Stimulated activated CD4-positive, alpha-beta T cell treated with anti-CD3 and anti-CD28 coated beads, Interleukin-4, amount 100 ng/mL, for 4 hours (primary cell): ENCODE measurements at places on chromosomes 3 and 15.

GRCh38 chr3:46349484-46350261 is 4.2 kb upstream of the CCR2 start:
- DNase-seq = no peak

GRCh38 chr3:119468041-119468440 is 722 bp upstream of the POGLUT1 start:
- DNase-seq = no peak

DNA sequence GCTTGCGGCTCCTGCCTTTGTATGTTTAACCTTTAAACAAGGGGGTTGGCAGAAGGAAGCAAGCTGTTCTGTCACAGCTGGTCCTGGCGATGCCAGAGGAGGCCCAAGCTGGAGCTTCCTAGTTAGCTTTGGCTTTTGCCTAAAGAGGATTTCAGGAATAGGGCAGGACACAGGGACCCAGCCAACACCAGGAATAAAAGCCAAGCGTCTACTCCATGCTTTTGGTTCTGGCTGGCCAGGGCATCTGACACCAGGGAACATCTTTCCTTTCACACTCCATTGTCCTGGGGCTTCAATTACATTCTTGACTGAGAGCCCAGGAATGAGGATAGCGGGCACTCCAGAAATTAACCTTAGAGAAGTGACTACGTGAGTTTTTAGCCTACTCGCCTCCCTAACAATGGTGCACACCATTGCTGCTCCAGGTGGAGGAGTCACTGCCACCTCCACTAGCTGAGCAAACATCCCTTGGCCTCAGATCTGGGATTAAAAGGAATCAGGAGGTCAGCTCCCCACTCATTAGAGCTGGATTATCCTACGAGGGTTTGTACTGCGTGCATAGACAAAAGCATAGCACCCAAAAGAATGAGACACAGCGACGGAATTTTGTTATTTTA is 38.2 kb downstream of the TPM1 start:
- no peak for DNase-seq

DNA sequence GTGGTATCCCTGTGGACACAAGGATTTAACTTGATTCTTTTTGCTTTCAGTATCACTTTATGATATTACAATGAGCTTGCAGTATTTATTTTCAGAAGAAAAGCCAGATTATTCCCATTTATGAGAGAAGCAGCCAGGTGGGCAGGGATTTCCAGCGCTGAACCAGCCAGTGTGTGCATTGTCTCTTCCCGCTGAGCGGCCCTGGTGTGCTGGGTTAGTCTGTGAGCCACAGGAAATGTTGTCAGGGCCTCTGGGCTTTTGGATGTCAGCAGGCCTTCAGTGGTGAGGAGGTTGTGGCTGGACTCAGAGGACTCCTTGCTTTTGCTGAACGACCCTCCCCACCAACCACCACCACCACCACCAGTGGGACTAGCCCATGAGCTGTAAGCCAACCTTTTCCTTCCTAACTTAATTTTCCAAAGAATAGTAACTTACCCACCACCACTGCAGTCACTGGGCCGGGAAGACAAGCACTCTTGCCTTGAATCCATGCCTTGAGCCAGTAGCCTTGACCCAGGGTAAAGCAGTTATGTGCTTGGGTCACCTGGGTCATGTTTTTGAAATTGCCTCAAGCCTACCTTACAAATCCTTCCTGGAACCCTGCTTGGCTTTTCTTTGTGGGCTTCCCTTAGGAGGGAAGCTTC is 33.1 kb downstream of the FLNB start:
- no peak for DNase-seq

DNA sequence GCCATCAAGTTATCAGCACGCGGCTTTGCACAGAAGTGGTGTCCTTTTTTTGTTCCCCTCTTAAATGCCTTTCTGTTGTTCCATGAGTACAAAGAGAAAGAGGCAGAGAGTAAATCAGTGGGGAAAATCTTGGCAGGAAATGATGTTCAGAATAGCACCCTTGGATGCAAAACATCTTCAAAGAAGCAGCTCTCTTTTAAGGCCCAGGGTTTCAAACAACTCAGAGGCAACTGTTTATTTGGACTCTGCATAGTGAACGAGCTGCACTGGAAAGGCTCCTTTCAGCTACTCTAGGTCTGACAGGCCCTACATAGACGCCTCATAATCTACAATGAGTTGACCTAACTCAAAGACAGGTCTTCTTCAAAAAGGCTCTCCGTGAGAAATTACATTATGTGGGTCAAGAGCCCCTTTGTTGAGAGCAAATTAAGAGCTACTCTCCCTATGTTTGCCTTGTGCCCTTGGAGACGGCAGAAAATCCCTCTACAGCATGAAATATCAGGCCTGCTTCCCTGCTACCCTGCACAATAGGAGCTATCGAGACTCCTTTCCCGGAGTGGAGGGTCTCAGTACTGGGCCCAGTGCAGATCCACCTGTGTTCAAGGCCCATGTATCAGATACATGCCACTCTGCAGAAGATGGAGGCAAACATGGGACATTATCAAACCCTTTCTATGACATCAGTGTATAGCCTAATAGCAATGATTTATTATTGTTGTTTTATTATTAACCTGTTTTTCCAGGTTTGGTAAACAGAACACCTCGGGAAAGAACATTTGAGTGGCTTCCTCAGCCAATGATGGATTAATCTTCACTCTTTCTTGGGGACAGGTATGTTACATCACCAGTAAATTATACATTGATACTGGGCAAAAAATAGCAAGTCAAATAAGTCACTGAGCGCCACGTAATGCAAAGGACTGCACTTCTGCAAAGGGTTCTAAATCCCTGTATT is 53.1 kb downstream of the HEG1 start:
- DNase-seq = no peak

- no peak for DNase-seq
These were observed 292.9 kb downstream of the TLE3 start for GRCh38 chr15:69804786-69805185.

GRCh38 chr3:57309769-57310360 is 17.4 kb upstream of the ASB14 start:
- no peak for DNase-seq

- no peak for DNase-seq
These were observed 36.5 kb upstream of the DUSP7 start for GRCh38 chr3:52092891-52093290.

DNA sequence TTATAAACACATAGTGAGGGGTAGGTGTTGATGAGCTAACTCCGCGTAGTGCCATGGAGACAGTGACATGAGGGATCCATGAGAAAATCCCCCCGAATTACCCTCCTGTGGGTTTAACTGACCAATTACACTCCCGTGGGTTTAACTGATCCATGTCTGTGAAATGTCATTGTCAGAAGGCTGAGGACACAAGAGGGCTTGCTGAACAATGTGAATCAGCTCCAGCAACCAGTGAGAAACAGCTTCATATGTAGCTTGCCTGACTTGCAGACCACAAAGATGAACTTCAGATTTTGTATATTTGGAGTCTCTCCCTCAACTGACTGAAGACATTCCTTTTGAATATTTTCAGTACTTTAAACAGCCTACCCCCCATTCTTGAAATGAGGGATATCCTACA is 144.9 kb downstream of the FBN1 start:
- DNase-seq = no peak

DNA sequence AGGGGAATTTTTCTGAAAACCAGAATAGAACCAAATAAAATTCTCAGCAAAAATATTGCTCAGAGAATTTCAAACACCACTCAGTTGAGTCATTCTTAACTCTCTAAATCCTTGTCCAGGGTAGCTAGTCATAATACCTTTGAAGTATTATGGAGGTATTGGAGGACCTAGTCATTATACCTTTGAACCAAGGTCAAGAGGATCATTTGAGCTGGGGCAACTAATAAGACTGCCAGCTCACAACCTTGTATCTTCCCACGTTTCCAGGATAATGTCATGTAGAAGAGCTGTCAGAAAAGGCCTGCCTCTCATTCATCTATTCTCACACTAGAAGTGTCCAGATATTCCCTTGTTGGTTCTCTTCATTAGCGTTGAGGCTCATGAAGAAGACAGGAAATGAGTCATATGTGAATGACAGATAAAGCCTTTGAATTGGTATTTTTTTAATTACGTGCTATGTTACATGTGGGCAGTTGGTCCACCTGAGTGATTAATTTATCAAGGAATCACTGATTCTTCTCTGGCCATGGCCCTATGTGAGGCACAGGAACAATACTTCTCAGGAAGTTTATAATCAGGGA is 48.3 kb downstream of the TOPAZ1 start:
- no peak for DNase-seq

DNA sequence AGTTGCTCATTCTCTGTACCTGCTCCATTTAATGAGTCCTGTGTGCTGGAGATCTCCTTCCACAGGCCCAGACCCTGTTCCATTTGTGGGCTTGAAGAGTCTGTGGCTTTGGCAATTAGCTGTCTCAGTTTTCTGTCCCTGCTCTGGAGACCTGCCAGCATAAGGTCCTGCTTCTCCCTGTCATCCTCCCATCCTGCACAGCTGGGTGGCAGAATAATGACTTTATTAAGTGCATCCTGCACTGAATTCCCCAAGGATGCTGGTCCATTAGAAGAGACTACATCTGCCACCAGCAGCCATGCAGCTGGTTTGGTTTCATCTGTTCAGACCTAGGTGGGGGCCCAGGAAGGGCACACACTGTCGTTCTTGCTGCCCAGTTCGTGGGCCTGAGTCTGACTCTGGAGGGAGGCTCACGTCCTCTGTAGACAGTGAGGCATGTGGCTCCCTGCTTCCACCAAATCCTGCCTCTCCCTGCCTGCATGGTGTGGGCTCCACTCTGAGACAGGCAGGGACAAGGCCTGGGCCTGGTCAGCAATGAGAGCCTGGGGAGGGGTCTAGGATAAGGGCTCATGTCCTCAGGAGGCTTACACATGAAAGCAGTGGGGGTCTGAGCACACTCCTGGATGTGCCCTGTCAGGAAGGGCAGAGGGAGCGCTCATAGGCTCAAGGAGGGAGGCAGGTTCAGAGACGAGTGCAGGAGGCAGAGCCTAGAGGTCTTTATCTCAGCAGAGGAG is 78.4 kb upstream of the PRR23E start:
- DNase-seq = no peak

DNA sequence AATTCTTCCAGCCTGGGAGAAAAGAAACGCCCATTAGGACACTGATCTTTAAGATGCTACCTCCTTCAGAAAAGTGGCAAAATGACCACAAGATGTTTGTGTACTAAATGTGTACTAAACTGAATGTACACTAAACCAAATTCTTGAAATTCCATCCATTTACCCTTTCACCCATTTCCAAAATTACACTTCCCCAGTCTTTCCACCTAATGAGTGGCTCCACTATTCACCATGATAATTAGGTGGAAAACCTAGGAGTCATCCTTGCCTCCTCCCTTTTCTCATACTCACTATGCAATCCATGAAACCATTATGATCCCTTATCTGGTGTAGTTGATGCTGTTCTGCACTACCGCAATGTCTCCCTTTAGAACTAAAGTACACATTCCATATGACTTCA is 452.1 kb upstream of the THBS1 start:
- DNase-seq = no peak

- no peak for DNase-seq
These were observed 255.7 kb downstream of the CNTN6 start for GRCh38 chr3:1348547-1348946.

DNA sequence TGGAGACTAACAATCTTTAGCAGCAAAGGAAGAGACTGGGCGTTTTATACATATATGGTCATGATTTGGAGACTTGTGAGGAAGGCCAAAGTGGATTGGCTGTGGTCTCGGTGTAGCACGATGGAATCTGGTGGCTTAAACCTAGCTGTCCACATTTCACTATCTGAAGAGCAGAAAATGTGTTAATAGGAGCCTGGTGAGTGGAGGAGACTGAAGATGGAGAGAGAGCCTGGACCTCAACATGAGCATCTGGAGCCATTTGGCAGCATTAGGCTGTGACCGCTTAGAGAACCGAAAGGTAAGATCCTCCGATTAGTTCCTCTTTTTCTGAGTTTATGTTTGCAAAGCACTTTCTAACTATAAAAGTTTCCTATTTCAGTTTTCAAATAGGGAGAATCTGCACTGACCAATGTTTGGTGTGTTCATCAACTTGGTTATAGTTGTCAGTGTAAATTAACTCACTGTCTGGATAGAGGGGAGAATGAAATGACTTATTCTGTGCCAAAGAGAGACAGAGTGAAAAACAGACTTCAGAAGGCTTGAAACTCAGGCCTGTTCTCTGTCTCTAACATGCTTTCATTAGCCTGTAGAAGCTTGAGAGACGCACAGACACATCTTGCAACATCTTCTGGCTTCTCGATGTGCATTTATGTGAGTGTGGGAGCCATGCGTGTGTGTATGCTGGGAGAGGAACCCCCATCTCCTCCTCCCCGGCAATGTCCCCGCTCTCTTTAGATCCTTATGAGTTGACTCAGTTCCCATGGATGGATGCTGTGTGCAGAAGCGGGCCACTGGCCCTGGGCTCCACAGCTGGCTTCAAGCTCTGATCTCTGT is 244.7 kb upstream of the TBL1XR1 start:
- DNase-seq = no peak

DNA sequence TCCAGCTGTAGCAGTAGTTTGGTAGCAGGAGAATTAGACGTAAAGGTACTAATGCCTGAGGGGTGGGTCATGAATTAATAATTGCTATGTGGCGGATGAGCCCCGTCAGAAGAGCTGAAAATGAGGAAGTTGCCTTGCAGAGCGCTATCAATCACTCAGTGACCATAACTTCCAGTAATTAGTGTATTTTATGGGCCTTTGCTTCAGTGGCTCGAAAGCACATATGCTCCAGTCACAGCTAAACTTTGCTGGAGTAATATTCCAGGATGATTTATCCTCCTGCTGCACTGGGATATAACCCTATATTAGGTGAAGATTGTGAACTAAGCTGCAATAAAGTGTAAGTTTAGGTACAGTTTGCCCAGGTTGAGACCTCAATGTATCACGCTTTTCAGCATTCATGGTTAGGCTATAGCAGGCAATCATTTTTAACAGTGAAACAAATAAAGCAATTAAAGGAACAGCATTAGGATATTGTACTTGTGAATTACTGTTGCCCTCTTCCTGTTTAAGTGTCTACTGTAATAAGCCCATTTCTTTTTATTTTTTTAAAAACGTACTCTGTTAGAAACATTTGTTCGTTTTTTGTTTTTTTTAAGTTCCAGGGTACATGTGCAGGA is 104.6 kb upstream of the SKOR1 start:
- no peak for DNase-seq

- no peak for DNase-seq
These were observed 5.6 kb downstream of the CPB1 start for GRCh38 chr3:148833223-148833622.

GRCh38 chr3:123180791-123181190 is 21.0 kb upstream of the SEC22A start:
- no peak for DNase-seq

DNA sequence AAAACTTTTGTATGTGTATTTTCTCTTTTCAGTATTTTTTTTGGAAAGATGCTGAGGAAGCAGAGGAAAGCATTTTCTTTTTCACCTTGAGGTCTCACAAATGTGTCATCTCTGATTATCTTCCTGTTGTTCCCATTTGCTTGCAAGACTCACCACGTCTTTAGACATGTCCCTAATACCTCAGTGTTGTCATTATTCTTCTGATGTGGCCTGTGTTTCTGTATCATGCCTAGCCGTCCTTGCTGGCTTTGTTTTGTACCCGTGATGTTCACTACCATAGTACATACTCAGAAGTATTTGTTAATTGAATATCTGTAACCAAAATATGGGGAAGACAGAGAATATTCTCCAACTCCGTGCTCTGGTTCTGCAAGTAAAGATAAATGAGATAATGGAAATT is 5.0 kb upstream of the P2RY14 start:
- DNase-seq = no peak
